Lung (tissue), 17 donors: ENCODE measurements at places on chromosomes 11 and 22. TPM values are rescaled to one million over a fixed set of nuclear protein-coding genes. Genes with fewer than 3 reads are reported as not detected.
A peak's percentile ranks its signal among the peaks of the same experiment; 100 is the strongest.

DNA sequence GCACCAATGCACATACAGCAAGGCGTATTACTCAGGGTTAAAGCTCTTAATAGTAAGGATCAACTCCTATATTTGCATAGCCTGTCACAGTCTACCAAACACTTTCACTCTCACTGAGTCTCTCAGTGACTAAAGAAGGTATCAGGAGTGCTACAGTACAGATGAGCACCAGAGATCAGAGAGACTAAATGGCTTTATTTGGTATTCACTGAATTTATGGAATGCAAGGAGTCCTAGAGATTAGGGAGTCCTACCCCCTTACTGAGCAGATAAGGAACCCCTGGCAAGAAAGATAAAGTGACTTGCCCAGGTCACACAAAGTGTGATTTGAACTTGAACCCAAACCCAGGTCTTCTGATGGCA lies 396.4 kb upstream of the CCDC90B start:
- no peaks in the 10 kb centered on the region for H3K36me3 ChIP-seq
- H3K4me1 ChIP-seq = no peaks in the 10 kb centered on the region
- H3K27me3 ChIP-seq = no peaks in the 10 kb centered on the region

DNA sequence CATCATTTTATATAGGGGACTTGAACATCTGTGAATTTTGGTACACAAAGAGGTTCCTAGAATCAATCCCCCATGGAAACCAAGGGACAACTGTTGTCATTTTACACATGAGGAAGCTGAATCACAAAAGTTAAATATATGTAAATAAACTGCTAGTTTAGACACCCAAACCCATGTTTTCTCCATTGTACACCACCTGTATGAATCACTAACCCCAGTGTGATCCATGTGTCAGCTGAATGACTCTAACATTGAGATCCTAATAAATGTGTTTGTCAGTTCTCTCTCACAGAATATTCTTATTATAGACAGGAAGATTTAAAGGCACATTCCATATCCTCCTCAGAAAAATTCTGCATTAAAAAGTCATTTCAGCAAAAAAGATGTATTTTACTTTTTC lies 83.3 kb downstream of the ATG16L2 start:
- DNase-seq = no peak
- no peaks in the 10 kb centered on the region for H3K4me1 ChIP-seq

- no peaks in the 10 kb centered on the region for H3K36me3 ChIP-seq
- DNase-seq = peak; percentile 33
- no peaks in the 10 kb centered on the region for H3K27me3 ChIP-seq
- H3K27ac ChIP-seq = no peak overlapping the region
- H3K4me3 ChIP-seq = no peak overlapping the region
Observed at GRCh38 chr11:127105593-127106541, 105.3 kb upstream of the KIRREL3 start.

Gene BACE1-AS
- 1.9 TPM for polyA plus RNA-seq

Gene SLC22A9
- polyA plus RNA-seq = not detected

Gene DGCR6L
- 86.0 TPM for polyA plus RNA-seq

Gene APOBEC3H
- 1.2 TPM for polyA plus RNA-seq

Gene FAM83F
- polyA plus RNA-seq = 0.85 TPM

Gene GVQW3
- 0.77 TPM for polyA plus RNA-seq
